ENCODE measurements at places on chromosomes 7 and 10.

DNA sequence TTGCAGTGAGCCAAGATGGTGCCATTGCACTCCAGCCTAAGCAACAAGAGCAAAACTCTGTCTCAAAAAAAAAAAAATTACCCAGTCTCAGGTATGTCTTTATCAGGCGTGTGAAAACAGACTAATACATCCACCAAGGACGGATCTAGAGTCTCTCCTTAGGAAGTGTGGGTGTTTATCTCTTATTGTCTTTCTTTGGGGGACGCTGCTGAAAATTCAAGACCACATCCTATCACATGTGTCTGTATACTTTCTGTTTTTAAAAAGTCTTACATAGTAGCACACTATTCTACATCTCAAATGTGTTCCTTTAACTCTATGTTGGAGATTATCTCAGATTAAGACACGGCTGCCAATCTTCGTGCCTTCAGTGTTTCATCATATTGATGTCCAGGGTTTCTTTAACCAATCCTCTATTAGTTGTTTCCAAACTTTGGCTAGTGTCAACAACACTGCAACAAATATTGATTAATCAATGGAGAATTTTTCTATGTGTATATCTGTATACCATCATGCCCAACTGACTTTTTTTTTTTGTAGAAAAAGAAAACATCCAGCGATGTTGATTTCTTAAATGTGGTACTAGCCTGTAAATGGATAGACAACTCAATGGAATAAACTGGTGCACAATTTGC, 92.3 kb upstream of the KDM7A start:
- no peak for DNase-seq

GRCh38 chr10:101283762-101284100, 54.5 kb upstream of the LBX1 start:
- no peak for DNase-seq

- no peak for DNase-seq
Observed at GRCh38 chr7:98568891-98569290, 48.2 kb upstream of the NPTX2 start.

GRCh38 chr10:34811968-34812514, 3.1 kb downstream of the PARD3 start:
- no peak for DNase-seq

DNA sequence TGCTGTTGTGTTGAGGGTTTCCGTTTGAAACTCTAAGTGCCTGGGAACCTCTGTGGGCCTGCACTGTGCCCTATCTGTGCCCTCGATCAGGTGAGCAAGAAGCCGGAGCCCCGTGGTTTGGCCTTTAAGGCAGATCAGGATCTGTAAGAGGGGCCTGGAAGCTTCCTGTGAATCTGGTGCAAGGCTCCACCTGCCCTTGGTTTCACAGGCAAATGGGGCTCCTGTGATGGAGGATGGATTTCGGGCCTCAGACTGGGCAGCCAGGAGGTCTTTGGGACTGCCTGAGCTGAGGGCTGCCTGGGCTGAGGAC, 21.6 kb downstream of the SCART1 start:
- no peak for DNase-seq

DNA sequence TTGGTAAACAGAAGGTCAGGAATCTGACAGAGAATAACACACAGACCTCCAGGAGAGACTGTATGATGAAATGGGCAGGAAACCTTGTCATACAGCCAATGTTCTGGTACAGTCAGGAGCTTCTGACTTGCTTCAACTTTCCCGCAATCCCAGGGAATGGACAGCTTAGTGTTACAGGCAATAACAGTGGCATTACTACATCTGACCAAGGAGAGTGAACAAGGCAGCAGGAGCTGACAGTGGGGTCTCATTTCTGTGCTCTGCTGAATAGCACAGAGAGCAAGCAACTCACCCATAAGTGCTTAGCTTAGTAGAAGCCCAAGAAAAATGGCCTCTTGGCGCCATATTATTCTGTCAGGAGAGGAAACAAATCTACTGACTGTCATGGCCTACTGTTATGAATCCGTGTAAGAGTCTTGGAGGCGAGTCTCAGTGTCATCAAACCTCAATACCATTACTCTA, 186.2 kb upstream of the MTPN start:
- DNase-seq = no peak

DNA sequence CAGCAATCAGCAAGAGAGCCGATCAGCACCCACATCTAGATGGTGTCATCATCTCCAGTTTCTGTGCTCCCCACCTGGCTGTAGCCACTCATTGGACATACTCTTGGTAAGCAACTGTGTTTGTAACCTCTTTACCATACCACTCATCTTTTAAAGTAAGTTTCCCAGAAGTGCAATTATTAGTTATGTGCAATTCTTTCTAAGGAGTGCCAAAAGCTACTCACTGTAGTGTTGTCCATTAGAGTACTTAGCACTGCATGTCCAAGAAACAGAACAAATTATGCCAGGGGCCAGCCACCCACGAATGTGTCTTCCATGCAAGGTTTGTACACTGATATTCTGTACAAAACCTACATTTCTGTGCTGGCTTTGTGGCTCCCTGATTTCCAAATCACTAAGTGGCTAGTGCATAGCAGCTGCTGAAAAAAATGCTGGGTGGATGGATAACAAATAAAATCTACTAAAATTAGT, 131.9 kb downstream of the SRPK2 start:
- DNase-seq = no peak

DNA sequence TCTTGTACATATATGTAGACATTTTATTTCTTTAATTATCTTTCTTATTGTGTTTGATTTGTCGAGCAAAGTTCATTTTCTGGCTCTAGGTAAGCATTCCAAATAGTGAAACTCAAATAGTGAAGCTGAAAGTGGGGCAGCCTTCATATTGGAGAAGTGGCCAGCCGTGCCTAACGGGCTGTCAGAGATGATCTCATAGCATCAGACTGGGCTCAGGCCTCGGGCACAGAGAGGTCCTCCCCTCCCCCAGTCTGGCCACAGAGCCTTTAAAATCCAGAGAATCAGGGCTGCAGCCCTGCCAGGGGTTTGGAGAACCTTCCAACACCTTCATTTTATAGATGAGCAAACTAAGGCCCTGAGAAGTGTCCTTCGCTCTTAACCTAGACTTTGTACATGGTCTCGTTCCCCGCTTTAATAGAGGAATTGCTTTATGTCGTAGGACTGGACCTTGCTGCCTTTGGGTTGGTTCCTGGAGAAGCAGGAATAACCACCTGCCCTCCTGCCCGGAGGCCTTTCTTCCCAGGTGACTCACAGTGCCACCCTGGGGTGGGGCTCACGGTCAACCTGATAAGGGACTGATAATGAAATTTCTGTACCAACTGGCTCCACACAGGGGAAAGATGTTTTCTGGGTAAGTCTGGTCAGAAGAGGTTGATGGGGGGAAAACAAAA, 7.3 kb downstream of the TSPAN15 start:
- DNase-seq = no peak

- no peak for DNase-seq
Observed at GRCh38 chr10:125102246-125102645, 58.1 kb downstream of the CTBP2 start.

DNA sequence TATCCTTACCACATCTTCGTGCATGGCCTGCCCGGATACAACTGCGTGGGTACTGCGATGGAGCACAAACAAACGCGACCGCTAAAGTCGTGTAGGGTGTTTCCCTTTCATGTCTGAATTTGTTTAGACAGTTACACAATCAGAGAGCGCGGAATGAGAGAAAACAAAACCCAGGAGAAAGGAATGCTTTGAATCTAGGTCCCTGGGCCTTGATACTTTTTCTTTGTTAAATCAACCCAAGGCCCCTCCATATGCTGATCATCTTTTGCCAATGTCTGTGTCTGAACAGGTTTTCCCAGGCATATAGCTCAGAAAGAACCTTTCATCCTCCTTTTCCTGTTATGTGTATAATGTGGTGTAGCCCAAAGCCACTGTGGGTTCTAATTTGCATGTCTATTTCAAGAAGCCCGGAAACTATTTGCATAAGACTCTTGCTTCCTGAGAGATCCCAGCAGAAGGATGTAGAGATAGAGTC, 145.8 kb downstream of the FRMD4A start:
- DNase-seq = peak; percentile 22

DNA sequence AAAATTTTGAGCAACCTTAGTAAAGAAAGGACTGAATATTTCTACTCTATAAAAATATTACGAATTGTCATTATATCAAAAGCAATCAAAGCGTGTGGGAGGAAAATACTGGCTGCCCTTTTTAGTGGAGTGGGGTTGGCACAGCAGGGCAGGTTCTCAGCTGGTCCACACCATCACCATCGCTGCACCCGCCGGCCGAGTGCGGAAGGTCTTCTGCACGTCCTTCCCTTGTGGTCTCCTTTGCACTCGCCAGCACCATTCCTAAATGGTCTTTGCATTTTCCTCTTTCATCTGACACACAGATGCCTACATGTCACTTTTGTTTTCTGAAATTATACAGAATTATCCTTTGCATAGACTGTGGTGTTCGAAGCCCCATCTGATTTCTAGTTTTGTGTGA, 116.6 kb upstream of the LANCL2 start:
- DNase-seq = no peak

DNA sequence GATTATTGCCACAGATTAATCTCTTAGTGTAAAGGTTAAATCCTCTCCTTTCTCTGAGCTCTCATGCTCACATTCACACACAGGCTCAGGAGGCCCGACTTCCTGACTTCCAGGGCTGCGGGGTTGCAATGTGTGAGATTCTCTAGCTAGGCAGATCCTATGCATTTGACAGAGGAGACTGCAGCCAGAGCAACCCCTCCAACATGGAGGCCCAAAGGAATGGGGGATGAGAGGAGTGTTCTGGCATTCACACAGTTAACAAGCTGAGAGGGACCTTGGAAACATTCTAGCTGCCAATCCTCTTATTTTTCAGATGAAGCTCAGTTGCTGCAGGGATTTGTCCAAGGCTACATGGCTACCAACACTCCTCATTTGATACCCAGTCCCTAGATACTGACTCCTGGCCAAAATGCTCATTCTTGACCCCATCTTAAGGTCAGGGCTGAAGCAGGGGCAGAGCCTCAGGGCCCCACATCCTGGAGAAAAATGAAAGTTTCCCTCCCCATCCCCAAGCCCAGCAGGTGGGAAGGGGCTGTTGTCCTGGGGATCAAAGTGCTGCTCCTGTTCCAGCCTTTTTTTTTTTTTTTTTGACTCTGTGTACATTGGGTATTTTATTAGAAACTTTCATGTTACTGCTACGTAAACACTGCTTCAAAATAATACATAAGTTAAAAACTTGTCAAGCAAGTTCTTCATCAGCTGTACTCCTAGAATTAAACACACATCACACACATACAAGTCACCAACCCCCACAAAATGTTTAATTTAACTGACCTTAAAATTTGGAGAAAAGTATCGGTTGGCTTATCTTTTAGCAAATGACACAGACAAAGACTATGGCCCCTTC, 325.6 kb downstream of the PLXNA4 start:
- no peak for DNase-seq

- DNase-seq = no peak
Observed at GRCh38 chr10:113111900-113112853, 162.1 kb downstream of the TCF7L2 start.

- no peak for DNase-seq
Observed at GRCh38 chr7:126790763-126791162, 462.0 kb downstream of the GRM8 start.

- no peak for DNase-seq
Observed at GRCh38 chr7:137081321-137082093, 213.1 kb downstream of the CHRM2 start.

GRCh38 chr10:130989670-130990232, 321.8 kb downstream of the TCERG1L start:
- no peak for DNase-seq

GRCh38 chr10:17229717-17229966, 1.6 kb downstream of the VIM start:
- DNase-seq = no peak

DNA sequence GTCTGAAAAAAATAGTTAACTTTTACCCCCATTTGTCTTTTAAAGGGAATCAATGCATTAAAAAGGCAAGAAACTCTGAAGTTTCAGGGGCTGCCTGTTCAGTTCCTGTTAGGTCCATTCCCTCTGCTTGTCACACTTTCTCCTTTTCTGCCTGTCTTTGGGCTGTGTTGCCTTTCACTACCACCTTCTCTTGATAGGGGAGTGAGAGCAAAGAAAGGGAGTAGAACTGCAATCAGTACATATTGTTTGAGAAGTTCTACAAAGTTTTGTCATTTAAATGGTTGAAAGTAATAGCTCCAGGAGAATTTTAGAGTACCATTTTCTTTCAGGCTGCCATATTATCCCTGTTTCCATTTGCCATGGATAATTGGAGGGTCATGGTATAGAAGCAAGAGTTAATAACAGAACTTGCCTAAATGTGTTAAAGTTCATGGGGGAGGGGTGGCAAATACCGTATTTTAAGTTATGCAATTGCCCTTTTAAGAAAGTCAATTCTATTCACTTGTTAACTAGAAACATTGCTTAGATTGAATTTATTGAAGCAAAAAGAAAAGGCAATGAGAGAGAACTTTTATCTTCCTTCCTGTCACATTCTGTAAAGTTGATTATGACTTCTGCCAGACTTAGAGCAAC, 38.6 kb downstream of the MPLKIP start:
- DNase-seq = no peak

DNA sequence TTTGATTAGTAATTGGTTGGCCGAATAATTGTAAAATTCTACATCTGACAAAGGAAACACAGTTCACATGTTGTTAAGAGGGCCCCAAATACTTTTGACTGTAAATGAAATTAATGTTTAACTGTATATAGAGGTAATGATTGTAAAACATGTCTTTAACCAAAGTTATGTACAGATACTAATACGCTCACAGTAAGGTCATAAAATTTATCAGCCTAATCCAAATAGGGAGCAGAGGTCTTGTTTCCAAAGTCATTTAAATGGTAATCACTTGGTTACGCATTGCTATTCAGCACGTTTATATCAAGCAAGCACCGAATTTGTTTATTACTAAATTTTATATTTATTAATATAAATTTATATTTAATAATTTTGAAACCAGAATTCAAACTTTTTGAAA, 1.4 kb downstream of the PHYHIPL start:
- no peak for DNase-seq

DNA sequence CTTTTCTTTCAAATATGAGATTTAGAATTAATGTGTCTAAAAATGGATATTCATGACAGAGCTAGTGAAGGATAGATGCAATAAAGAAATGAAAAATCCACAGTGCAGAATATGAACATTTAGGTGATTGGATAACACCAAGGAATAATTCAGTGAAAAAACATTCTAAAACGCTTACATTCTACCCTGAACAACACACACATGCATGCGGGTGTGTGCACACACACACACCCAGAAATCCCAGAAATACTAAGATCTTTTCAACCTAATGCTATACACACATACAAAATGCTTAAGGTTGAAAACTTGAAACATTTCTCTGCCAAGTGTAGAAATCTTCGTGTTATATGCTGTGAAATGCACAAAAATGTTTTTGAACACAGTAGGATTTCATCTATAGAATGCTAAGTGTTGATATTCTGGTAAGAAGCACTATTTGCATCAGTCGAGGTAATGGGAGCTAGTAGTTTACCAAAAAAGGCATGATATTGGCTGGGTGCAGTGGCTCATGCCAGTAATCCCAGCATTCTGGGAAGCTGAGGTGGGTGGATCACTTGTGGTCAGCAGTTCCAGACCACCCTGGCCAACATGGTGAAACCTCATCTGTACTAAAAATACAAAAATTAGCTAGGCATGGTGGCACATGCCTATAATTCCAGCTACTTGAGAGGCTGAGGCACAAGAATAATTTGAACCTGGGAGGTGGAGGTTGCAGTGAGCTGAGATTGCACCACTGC, 600.6 kb downstream of the PHTF2 start:
- DNase-seq = no peak

Data from stimulated activated CD4-positive, alpha-beta T cell treated with anti-CD3 and anti-CD28 coated beads, TNF-alpha, amount 100 ng/mL, for 48 hours (primary cell).